ENCODE measurements at places on chromosomes 7 and 10.
A peak's percentile ranks its signal among the peaks of the same experiment; 100 is the strongest.

- no peak for DNase-seq
Observed at GRCh38 chr7:101943889-101944600, 126.6 kb downstream of the CUX1 start.

DNA sequence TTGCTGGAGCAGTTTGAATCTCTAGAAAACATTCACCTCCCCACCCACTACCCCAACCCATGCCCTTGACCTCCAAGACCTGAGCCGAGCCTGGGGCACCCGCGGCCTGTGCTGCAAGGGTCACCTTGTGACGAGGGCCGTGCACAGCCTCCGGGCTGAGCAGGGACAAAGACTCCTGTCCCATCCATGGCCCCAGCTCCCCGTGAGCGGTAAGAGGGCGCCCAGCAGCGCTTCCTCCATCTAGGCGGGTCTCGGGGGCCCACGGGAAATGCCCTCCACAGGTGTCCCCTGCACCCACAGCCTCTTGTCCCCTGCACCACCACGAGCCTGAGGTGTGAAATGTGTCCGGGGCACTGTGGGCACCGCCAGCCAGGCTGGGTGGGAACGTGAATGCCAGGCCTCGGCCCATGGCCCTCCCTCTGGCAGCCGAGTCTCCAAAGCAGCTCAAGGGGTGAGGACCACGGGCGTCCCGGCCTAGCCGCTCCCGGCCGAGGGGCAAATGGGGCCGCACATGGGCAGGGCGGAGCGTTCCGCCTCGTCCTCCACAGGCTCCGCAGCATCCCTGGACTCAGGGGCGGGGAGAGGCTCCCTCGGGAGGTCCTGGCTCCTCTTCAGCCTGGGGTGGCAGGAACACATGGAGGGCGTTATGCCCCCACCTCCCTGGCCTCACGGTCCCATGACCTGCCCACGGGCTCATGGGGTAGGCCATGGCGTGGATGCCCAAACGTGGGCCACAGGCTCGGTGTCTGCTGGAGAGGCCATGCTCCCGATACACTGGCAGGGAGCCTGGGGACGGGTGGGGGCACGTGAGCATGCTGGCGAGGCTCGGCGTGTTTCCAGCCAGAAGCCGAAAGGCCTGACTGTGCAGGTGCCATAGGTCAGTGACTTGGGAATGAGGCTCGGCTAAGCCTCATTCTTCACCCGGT is 21.1 kb downstream of the DPYSL4 start:
- no peak for DNase-seq

DNA sequence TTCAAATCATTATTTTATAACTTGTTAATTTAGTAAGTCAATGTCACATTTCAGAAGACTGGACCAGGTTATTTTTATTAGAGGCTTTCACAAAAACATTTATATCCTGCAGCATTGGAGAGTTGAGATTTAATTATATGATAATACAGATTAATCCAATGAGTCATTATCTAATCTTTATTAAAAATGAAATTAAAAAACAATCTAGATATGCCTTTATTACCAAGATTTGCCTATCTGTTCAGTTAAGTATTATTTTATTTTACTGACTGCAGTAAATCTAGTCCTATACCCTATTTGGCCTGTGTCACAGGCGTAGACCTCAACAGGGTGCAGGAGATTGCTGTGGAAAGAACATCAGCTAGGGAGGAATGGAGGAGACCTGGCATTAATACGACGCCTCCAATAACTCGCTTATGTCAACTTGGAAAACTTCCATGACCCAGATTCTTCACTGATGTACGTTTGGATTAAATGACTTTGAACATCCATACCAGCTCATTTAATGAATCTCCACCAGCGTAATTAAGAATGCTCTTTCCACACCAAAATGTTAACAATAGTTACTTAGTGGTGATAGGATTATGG is 18.2 kb downstream of the PAXIP1 start:
- no peak for DNase-seq

DNA sequence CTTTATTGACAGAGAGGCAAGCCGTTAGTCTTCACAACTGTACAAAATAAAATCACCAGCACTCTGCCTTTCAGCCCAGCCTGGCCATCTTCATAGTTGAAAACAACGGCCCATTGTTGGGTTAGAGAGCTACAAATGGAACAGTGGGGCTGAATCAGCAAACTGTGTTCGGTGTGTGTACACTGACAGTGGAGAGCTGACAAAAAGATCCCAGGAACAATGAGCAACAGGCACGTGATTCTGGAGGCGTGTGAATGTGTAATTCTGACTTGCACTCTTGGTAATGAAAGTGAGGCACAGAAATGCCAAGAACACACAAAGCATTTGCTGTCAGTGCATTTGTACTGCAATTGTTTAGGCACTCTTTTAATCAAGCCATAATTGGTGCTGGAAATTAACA is 303.7 kb downstream of the WDR11 start:
- DNase-seq: no peak

DNA sequence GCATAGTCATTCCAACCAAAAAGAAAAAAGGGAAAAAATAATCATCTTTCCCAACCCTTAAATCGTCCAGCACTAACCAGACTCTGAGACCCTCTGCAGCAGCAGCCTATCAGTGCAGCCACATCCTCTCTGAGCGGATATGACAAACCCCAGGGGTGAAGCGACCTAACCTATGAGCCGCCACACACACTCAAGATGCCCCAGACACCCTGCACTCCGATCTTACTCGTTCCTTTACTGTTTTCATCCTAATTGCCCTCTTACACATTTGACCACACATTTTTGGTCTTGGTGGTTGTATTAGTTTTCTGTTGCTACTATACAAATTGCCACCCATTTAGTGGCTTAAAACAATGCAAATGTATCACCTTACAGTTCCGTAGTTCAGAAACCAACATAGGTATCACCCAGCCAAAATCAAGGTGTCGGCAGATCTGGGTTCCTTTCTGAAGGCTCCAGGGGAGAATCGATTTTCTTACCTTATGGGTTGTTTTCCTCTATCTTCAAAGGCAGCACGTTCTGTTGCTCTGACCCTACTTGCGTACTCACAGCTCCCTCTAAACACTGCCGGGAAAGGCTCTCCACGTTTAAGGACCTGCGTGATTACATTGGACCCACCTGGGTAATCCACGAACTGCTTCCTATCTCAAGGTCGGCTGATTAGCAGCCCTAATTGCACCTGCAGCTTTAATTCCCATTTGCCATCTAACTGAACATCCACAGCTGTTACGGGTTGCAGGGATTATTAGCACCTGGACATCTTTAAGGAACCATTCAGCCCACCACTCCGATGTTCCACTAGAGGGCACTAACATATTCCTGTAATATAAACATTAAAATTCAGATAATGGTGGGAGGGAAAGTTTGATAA is 37.3 kb upstream of the PRSS1 start:
- DNase-seq: peak; percentile 43

DNA sequence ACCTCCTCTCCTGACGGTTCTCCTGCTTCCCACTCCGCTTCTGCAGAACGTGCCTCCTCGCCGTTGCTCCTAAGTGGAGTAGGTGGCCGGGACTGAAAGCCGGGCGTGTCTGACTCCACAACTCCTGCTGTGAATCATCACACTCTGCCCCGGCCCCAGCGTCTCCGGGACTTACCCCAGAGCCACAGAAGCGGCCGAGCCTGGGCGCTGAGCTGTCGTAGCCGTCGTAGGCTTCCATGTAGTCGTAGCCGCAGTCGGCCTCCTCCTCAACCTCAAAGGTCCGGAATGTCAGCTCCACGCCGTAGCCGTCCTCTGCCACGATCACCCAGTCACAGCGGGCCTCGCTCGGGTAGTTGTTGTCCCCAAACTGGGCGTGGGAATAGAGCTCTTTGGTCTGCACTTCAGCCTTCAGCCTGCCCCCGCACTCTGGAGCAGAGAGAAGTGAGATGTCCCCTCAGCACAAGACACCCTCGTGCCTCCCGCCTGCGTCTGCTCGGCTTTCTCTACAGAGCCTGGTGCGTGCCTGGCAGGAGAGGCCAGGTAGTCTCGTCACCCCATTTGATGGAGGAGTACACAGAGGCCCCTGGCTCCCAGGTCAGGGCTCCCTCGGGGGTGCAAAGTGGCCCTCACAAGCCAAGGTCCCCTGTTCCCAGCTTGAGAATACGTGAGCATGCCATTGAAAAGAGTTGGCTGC is 11.2 kb upstream of the OPALIN start:
- DNase-seq: no peak

DNA sequence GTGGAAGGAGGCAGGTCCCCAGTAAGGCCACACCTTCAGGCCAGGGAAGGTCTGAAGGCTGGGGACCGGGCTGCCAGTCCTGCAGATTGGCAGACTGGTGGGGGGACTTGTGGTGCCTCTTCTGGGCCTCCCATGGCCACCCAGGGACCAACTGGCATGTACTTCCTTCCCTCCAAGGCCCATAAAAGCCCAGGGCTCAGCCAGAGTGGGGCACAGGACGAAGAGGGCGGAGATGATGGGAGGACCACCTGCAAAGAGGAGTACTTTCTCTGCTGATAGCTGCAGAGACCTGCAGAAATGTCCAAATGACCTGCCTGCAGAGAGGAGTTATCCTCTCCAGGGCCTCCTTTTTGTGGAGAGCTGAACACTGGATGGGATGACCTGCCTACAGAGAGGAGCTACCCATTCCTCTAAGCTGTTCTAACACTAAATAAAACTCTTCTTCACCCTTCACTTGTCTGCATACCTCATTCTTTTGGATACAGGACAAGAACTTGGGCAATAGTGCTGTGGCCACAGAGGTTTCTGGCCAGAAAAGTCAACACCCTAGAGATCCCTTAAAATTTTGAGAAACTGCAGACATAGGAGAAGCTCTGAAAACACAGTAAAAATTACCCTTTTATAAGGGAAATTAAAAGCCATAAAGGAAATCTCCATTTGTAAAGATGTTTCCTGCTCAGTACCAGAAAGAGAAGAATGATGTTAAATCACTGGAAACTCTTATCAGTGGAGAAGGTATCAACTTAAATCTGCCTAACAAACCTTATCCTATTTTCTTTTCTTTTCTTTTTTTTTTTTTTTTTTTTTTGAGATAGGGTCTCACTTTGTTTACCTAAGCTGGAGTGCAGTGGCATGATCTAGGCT is 20.7 kb upstream of the PRF1 start:
- DNase-seq: no peak

Data from AG08395 (cell line).